ENCODE measurements at places on chromosomes 7 and 10.

DNA sequence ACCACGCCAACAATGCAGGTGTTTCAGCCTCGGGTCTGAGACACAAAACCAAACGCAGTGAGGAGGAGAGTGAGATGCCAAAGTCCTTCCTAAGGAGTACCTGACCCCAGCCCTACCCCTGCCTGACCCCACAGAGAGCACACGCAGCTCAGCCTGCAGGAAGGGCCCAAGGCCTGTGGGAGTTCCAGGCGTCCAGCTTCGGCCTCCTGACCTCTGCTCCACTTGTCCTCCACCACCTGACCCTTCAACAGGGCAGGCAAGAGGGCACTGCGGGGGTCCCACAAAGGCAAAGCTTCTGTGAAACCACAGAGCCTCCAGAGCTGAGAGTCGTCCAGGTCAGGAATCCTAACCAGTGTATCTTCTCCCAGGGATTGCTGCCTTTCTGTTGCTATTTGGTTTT lies 122.0 kb upstream of the PPP2R2D start:
- DNase-seq: no peak

- DNase-seq: no peak
These were observed 95.2 kb downstream of the WDR37 start for GRCh38 chr10:1151076-1152033.

- no peak for DNase-seq
These were observed 38.3 kb upstream of the COBL start for GRCh38 chr7:51354897-51355296.

- no peak for DNase-seq
These were observed 38.6 kb upstream of the ADD3 start for GRCh38 chr10:109968953-109969759.

DNA sequence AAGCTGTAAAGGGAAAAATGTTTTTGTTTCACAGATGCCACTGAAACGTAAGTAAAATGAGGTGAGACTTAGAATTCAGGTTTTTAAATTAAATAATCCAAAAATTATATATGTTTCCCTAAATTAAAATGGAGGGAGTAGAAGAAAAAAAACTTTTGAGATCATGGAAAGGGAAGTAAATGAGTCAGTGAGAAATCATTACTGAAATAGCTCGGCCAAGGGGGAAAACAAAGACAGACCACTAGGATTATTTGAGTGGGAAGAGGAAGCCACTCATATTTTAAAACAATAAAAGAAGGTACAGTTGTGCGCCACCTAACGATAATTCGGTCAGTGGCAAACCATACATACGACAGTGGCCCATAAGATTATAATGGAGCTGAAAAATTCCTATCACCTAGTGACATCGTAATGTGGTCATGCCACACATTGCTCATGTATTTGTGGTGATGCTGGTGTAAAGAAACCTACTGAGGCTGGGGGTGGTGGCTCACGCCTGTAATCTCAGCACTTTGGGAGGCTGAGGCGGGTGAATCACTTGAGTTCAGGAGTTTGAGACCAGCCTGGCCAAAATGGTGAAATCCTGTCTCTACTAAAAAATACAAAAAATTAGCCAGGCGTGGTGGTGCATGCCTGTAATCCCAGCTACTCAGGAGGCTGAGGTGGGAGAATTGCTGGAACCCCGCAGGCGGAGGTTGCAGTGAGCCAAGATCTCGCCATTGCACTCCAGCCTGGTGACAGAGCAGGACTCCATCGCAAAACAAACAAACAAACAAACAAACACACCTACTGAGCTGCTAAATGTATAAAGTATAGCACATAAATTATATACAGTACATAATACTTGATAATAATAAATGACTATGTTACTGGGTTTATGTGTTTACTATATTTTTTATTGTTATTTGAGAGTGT lies 64.7 kb downstream of the MKX start:
- peak; percentile 47 for DNase-seq

DNA sequence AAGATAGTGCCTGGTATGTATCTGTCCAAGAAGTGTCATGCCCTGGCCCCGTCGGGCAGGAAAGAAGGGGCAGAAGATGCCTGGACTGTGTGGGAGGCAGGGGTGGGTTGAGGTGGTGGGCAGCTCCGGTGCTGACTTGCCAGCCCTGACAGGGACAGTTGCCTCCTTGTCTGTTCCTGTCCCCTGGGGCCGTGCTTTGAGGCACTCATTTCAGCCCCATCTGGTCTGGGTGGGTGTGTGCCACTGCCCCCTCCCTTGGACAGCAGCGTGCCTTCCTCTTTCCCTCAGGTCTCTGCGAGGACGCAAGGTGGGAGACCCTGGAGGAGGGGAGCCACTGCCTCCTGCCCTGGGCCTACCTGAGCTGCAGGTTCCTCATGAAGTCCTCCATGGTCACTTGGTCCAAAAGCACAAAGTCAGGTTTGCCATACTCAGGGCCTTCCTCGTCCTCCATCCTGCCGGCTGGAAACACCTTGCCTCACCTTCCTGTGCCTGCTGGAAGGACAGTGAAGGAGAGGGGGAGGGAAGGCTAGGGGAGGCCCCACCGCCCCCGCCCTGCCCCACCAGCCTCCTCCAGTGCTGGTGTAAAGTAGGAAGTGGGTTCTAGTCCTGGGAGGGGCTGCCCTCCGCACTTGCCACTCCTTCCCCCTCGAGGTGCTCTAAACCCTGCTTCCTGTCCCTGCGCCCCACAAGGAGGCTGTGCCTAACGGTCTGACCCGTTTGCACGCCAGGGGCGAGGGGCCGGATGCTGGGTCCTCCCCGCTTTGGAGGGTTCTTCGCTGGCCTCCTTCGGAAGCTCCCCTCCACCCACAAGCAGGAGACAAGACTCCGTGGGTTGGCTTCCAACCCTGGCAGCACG lies at the start of gene MYO1G:
Gene MYO1G (minus strand): TSS at position 505 of the 856 bp plus-strand sequence. CDS start 54 bp downstream, at position 451.
- no peak for DNase-seq

GRCh38 chr10:6532321-6532720 lies 47.8 kb downstream of the PRKCQ start:
- DNase-seq: no peak

DNA sequence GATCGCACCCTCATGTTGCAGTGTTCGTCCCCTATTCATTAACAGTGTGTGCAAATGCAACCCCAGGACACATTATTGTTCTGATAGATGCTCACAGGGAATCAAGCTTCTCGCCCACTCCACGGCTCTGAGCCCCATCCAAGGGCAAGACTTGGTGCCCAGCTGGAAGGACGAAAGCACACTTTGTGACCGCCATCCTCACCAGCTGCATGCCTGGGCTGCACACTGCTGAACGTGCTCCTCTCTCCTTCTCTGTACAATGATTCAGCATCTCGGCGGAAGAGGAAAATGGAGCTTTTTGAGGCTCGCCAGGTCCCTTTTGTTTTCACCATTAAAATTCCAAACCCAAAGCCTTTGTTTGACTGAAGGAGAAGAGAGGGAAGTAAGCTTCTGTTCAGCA lies 41.9 kb downstream of the MKI67 start:
- DNase-seq: no peak

DNA sequence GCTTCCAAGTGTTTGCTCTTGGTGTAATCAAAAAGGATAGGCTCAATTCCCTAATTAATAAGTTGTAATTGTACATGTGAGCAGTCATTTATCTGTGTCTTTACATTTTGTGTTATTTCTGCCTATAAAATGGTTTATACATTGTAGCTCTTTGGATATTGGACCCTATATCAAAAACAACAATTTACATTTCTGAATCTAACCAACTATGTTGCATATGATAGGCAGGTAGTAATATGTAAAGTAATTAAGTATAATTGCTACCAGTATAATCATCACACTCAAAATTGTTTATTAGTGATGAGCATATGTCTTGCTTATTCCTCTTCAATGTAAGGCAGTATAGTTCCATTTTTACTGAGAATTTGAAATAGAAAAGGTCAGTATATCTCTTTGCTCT lies 13.8 kb downstream of the AKR1C1 start:
- no peak for DNase-seq

DNA sequence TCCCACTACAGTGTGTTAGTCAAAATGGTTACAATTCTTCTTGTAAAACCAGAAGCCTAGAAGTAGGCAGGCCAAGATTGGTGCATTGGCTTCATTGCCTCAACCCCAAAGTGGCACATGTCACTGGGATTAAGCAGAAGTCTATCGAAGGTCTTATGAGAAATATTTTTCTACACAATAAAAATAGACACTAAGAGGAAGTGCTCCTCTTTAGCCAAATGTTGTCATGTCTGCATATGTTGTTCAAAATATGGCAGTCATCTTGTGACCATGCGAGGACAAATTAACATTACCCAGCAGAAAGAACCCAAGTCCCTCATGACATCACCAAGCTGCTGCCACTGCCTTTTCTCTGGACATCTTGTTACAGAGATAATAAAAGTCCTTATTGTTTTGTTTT lies 6.3 kb upstream of the NSMCE4A start:
- DNase-seq: no peak

DNA sequence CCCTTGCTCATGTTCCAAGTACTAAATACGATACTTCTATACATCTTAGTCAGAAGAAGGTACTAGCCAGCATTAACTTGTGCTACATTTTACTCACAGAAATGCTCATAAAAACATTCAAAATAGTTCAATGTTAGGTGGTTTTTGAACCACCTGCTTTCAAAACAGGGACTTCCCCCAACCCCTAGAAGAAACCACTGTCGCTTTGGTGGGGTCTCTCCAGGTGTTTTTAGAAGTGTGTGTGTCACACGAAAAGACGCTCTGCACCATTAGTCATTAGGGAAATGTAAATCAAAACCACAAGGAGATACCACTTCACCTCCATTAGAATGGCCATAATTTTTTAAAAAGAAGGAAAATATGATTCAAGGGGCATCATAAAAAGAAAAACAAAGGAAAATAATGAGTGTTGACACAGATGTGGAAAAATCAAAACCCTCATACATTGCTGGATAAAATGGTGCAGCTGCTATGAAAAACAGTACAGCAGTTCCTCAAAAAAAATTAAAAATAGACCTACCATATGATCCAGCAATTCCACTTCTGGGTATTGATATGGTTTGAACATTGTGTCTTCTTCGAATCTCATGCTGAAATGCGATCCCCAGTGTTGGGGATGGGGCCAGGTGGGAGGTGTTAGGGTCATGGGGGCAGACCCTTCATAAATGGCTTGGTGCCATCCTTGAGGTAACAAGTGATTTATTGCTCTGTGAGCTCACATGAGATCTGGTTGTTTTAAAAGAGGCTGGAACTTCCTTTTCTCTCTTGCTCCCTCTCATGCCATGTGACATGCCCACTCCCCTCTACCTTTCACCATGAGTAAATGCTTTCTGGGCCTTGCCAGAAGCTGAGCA lies 74.2 kb downstream of the MALSU1 start:
- peak; percentile 9 for DNase-seq

GRCh38 chr7:108368466-108368865 lies 87.8 kb downstream of the NRCAM start:
- DNase-seq: no peak

- DNase-seq: no peak
These were observed 14.4 kb upstream of the GJC3 start for GRCh38 chr7:99943641-99944496.

DNA sequence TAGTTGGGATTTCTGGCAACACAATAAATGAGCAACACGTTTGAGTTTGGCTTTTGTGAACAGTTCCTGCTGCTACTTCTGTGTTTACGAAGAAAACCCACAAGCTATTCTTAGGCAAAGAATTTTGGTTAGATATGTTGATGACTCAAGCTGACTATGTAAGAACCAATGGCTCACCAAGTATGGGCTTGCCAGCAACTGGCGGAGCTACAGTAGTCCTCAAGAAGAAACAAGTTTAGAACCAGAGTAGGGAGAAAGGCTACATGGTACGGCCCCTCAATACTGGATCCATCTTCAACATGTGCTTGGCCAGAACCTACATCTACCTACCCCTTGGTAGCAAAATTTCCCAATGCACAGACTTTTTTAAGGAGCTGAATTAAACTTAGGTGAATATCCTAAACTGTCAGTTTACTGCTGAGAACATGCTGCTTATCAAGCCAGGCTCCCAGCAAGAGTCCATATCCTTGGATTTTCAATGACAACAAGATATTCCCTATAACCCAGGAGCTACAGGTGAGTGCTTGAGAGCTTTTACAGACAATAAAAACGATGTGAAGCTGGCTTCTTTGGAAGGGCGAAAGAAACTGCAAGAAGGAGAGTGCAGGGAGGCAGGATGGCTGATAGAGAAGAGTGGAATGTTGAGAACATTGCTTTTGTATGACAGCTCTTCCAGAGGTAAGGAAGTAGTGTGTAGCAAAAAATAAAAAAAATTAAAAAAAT lies 74.3 kb upstream of the ASAH2 start:
- peak; percentile 97 for DNase-seq

DNA sequence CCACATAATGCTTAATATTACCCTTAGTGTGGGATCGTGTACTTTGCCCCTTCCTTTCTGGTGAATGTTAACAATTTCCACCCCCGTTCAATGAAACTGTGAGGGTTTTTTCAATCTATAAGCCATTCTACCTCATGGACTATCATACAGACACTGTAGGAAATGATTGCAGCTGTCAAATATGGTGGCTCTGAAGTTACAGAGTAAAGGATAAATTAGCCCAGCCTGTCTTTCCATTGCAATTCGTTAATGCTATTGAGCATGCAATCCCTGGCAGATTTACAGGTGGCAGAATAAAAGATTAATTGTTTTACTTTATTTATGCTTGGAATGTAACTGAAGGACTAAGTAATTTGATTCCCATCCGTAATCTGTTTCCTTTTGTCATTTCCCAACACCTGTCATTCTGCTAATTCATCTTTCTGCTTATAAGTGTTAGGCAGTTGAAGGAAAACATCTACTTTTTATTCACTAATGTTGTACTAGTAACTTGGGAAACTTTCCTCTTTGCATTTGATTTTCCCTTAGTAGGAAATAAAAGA lies 1211.6 kb upstream of the LRRN3 start:
- DNase-seq: no peak

- DNase-seq: no peak
These were observed 133.2 kb downstream of the GRM8 start for GRCh38 chr7:127119517-127119916.

- DNase-seq: no peak
These were observed 13.0 kb downstream of the HNRNPA2B1 start for GRCh38 chr7:26187380-26188205.

DNA sequence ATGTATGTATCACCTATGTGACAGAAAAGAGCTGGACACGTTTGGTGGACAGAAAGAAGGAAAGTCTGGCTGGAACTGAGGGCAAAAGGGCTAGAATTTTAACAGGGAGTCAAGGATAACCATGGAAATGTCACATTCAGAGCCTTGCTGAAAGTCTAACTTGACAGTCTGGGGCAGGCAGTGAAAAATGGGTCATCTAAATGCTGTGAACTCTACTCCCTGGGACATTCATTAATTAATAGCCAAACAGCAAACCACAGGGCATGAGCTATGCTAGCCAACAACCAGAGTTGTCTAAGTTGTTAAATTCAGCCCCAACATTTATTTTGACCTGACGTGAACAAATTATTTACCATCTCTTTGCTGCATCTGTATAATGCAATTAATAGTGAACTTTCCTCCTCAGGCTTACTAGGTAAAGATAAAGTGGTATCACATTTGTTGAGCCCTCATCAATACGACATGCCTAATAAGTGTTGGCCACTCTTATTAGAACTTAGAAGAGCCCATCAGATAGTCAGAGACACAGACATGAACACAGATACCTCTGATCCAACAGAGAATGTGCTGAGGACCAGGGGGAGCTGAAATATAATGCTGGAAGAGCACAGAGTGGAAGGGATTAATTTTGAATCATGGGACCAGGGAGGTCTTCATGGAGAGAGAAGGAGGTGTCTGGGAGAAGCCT lies 109.9 kb downstream of the SORCS1 start:
- DNase-seq: no peak

- DNase-seq: peak; percentile 89
These were observed 27.9 kb downstream of the GNG11 start for GRCh38 chr7:93949423-93949822.

GRCh38 chr10:28256776-28257175 lies 46.1 kb downstream of the MPP7 start:
- DNase-seq: no peak

GRCh38 chr7:90595342-90595800 lies 750 bp upstream of the CDK14 start:
- DNase-seq: no peak
